ENCODE measurements at places on chromosomes 11 and 22. TPM values are rescaled to one million over a fixed set of nuclear protein-coding genes. Genes with fewer than 3 reads are reported as not detected.

CASP5 gene
- not detected for total RNA-seq

EXT2 gene
- 73.9 TPM for total RNA-seq

KCNJ1 gene
- total RNA-seq = not detected

NXPE1 gene
- not detected for total RNA-seq

PTGDR2 gene
- total RNA-seq = 2.0 TPM

GRCh38 chr11:70738661-70739060 is 340.3 kb downstream of the CTTN start:
- H3K4me3 ChIP-seq = no peak overlapping the region
- no peak overlapping the region for H3K27ac ChIP-seq
- peaks cover 14% of the 10 kb centered on the region for H3K4me1 ChIP-seq
- no peak for DNase-seq
- no peaks in the 10 kb centered on the region for H3K36me3 ChIP-seq
- H3K27me3 ChIP-seq = peaks cover 3% of the 10 kb centered on the region

- no peaks in the 10 kb centered on the region for H3K36me3 ChIP-seq
- peaks cover 27% of the 10 kb centered on the region for H3K27me3 ChIP-seq
- H3K4me3 ChIP-seq = no peak overlapping the region
- no peaks in the 10 kb centered on the region for H3K4me1 ChIP-seq
- no peak overlapping the region for H3K27ac ChIP-seq
- no peak for DNase-seq
Observed at GRCh38 chr11:72519220-72519881, 85.0 kb upstream of the CLPB start.

DNA sequence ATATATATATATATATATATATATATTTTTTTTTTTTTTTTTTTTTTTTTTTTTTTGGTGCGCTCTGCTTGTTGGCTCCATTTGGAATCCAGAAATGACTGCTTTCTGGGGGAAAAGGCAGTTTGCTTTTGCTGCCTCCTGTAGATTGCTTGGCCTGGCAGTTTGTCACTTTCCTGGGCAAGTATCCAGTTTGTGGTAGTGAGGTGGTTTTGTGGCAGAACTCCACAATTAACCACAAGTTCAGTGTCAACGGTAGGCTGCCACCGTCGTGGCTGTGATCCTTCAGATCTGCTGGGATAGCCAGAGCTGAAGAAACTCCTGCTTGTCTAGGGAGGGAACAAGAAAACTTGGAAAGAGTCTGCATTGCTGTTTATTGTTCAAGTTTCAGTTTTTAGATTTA is 5.0 kb upstream of the PDE3B start:
- no peak overlapping the region for H3K27ac ChIP-seq
- no peak for DNase-seq
- H3K27me3 ChIP-seq = peaks cover 3% of the 10 kb centered on the region
- H3K4me3 ChIP-seq = no peak overlapping the region
- peaks cover 3% of the 10 kb centered on the region for H3K36me3 ChIP-seq

DNA sequence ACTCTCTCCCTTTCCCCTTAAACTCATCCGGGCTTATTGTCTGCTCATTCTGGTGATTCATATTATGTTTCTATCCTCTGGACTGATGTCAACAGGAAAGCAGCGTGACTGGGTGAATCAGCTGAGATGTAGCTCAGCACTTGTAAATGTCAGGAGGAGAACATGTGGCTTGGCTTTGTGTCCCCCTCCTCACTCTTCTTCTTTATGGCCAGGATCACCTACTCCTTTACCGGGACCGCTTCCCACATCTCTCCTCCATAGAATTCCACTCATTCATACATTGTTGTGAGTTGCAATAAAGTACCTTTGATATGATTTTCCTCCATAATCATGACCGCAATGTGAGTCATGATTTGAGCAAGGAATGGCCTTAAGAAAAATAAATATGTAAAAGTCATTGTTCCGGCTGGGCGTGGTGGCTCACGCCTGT is 15.8 kb upstream of the SYN3 start:
- peaks cover 34% of the 10 kb centered on the region for H3K27me3 ChIP-seq
- H3K4me1 ChIP-seq = peaks cover 5% of the 10 kb centered on the region
- H3K27ac ChIP-seq = no peak overlapping the region
- no peak for DNase-seq
- no peaks in the 10 kb centered on the region for H3K36me3 ChIP-seq
- H3K4me3 ChIP-seq = no peak overlapping the region

DNA sequence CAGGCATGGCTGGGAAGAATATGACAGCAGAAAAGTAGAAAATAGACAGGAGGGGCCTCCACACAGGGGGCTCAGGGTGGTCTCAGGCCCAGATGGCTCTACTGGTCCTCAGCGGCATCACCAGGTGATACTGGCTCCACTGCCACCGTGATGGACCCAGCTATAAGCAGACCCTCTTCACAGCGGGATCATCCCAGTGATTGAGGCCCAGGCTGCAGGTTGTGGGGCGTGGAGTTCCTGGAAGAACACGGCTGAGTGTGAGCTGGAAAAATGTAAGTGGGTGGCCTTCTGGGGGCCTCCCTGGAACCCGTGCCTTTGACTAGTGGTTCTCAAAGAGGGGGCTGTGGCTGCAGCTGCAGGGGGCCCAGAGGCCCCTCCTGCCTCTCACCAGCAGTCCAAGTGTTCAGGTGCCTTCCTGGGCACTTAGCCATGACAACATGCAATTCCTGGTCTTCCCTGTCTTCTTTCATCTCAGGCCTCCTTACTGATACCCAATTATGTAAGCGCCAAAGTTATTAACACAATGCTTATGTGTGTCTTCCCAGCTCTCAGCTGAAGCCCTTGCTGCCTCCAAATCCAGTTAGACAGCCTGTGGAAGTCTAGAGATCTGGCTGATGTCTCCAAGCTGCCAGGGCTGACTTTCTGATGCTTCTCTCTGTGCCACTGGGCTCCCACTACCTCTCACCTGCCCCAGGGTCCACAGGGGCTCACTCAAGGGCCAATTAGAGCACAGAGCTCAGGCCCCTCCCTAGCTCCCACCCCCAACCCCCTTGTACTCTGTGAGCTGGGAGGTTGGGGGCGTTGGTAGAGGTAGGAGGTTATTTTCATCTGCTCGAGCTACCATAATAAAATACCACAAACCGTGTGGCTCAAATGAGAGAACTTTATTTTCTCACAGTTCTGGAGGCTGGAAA is 110.1 kb upstream of the LMO1 start:
- H3K4me3 ChIP-seq = no peak overlapping the region
- DNase-seq = no peak
- no peaks in the 10 kb centered on the region for H3K27me3 ChIP-seq
- H3K36me3 ChIP-seq = no peaks in the 10 kb centered on the region
- no peaks in the 10 kb centered on the region for H3K4me1 ChIP-seq

- H3K36me3 ChIP-seq = no peaks in the 10 kb centered on the region
- no peak overlapping the region for H3K27ac ChIP-seq
- H3K27me3 ChIP-seq = no peaks in the 10 kb centered on the region
- no peaks in the 10 kb centered on the region for H3K4me1 ChIP-seq
Observed at GRCh38 chr22:30747493-30747892, 52.8 kb downstream of the OSBP2 start.

DNA sequence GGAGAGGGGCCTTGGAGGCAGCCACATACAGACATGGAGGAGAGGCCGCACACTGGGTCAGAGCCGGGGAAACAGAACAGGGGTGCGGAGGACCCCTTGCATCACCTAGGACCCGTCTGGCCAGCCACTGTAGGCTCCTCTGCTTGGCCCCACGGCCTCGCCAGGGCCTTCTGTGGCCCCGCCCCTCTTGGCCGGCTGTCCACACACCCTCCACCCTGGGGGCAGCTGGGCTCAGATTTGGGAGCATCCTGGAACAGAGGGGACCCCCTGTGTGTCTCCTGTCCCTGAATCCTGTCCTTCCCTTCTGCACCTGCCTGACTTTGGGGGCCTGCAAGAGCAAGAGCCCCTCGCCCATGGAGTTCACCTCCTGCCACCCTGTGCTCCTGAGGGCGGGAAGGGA is 7.9 kb upstream of the TH start:
- H3K27ac ChIP-seq = no peak overlapping the region
- H3K4me3 ChIP-seq = no peak overlapping the region
- H3K36me3 ChIP-seq = no peaks in the 10 kb centered on the region
- DNase-seq = no peak
- H3K4me1 ChIP-seq = peaks cover 14% of the 10 kb centered on the region

- H3K4me1 ChIP-seq = peaks cover 2% of the 10 kb centered on the region
- no peak overlapping the region for H3K27ac ChIP-seq
- DNase-seq = no peak
- peaks cover 6% of the 10 kb centered on the region for H3K27me3 ChIP-seq
- H3K4me3 ChIP-seq = no peak overlapping the region
Observed at GRCh38 chr22:49588739-49589138, 238.9 kb downstream of the BRD1 start.

DNA sequence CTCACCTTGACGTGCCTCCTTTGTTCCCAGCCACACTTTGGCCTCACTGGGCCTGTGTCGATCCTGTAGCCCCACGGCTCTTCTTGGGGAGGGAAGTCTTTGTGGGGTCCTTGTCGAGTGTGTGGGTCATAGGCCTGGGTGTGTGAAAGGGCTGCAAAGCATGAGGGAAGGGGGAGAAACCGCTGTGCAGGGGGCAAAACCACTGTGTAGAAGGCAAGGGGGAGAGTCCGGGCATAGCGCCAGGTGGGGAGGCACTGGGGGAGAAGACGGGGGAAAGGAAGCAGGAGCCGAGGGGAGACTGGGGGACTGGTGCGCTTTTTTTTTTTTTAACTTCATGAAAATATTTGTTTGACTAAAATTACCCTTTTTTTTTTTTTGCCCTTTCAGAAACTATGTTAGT is 65.1 kb upstream of the RASD2 start:
- H3K27me3 ChIP-seq = peaks cover 15% of the 10 kb centered on the region
- H3K4me1 ChIP-seq = no peaks in the 10 kb centered on the region
- no peak for DNase-seq
- H3K4me3 ChIP-seq = no peak overlapping the region
- no peak overlapping the region for H3K27ac ChIP-seq
